Endothelial cell of umbilical vein (primary cell): ENCODE measurements at places on chromosomes 11 and 22. TPM values are rescaled to one million over a fixed set of nuclear protein-coding genes. Genes with fewer than 3 reads are reported as not detected.

DNA sequence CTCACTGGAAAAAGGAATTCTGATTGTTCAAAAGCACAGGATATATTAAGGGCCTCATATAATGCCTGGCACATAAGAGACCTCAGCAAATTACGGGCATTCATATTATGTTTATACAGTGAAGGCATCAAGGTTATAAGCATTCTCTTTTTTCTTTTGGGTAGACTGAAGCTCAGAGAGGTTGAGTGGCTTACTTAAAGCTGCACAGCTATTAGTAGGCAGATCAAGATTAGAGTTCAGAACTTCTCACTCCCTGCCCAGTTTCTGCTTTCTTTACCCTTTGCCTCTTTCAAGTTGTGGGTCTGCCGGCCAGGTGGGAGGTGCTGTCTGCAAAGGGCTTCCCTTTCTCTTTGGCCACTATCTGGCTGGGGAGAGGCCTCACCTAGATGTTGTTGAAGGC is 18.0 kb downstream of the CSF2RB start:
- no peaks in the 10 kb centered on the region for H3K4me1 ChIP-seq
- H3K27me3 ChIP-seq = no peaks in the 10 kb centered on the region
- H3K36me3 ChIP-seq = peaks cover 50% of the 10 kb centered on the region

- no peak overlapping the region for H3K4me3 ChIP-seq
- no peak for DNase-seq
- H3K36me3 ChIP-seq = no peaks in the 10 kb centered on the region
- no peak overlapping the region for H3K27ac ChIP-seq
- peaks cover 3% of the 10 kb centered on the region for H3K4me1 ChIP-seq
Measured at GRCh38 chr11:16879690-16880089, 134.5 kb downstream of the PLEKHA7 start.

DNA sequence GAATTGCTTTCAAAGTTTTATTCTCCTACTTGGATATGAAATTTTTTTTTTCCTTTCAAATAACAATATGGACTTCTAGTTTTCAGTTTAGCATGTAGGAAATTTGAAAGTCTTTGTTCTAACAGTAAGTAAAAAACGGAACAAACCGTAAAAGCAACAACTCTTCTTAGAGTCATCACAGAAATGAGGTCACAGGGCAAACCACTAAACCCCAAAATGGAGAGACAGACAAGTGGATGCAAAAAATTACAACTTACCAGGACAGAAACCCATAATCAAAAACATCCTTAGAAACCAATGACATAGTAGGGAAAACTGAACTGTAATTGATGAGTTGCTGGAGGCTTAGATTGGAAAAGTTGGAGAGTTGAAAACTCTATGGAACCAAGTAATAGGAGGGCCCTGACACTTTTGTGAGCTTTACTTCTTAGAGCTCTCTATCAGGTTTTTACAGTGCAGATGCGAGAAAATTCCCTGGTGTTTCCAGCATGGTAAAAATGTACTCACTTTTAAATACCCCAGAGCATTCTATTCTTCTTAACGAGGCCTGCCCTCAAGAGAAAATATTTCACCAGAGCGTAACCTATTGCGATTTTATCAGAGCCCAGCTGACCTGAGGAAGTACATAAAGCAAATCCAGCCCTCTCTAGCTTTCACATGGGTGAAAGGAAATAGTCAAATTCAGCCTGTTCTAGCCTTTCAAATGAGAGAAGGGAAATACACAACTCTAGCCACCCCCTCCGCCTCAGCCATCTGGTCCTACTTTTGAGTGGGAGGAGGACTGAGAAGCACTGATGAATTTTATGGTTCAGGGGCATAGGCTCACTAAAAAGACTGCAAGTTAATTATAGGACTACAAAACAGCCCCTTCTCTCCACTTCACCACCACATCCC is 39.1 kb downstream of the CASP12 start:
- no peak overlapping the region for H3K4me3 ChIP-seq
- no peaks in the 10 kb centered on the region for H3K27me3 ChIP-seq
- H3K36me3 ChIP-seq = no peaks in the 10 kb centered on the region
- no peaks in the 10 kb centered on the region for H3K4me1 ChIP-seq

DNA sequence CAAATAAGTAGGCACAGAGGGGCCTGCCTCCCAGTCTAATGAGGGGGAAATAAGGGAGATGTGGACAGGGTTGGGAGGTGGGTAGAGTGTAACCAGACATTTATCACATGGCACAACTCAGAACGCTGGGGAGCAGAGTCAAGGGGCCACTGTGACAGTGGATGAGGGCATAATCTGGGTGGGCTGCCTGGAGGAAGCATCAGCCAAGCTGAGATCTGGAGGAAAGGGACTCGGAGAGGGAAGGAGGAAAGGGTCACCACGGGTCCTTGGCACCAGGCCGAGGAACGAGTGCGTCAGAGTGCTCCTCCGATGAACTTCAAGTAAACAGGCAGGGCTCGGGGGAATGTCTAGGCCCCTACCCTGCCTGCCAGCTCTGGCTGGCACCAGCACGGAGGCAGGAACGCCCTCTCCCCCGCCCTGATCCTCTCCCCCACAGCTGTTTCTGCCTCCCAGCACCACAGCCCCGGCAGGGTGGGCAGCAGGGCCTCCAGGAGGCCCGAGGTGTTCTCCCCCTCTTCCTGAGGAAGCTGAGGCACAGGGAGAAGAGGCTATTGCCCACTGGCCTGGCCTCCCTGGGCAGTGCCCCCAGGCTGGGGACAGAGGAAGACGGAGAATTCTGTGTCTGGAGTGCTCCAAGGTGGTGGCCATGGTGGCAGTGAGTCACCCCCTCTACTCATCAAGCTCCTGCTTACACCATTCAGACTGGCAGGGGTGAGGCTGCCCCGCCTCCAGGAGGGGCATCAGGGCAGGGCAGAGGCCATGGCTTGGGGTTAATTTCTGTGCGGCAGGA is 4.2 kb downstream of the ALDH3B1 start:
- no peak overlapping the region for H3K4me3 ChIP-seq
- peak; percentile 86 for DNase-seq
- H3K4me1 ChIP-seq = peaks cover 11% of the 10 kb centered on the region
- H3K27ac ChIP-seq = peak overlapping the region; percentile 62
- H3K27me3 ChIP-seq = no peaks in the 10 kb centered on the region
- no peaks in the 10 kb centered on the region for H3K36me3 ChIP-seq

DNA sequence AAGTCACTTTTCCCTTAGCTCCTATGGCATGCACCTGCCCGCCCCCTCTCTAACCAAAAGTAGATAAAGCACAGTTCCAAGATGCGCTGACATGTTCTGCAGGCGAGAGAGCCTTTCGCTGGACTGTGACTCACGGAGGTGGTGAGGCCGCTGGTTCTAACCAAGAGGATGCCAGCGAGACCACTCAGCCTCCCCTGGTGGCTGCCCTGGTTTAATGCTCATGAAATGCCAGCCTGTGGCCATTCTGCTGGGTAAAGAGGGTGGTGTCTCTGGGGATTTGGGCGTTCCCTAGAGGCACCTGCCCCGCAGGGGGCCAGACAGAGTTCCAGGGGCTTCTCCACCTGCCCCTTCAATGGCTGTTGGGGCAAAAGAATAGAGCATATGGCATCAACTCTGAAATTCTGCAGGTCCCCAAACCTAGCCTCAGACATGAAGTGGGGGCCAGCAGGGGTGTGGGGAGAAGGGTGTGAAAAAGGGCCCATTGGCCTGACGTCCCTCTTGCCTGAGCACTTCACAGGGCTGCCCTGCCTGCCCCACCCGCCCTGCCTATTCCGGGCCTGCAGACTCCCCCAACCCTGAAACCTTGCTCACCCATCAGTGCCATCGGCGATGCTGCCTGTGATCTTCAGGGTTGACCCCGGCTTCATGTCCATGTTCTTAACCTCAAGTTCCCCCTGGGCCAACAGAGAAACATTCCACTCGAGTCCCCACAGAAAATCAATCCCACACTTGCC is 8.5 kb downstream of the LGALS2 start:
- H3K27me3 ChIP-seq = no peaks in the 10 kb centered on the region
- H3K4me3 ChIP-seq = no peak overlapping the region
- no peak overlapping the region for H3K27ac ChIP-seq
- DNase-seq = no peak
- H3K36me3 ChIP-seq = peaks cover 17% of the 10 kb centered on the region
- H3K4me1 ChIP-seq = peaks cover 9% of the 10 kb centered on the region

GRCh38 chr22:30643055-30643875 is 7.7 kb downstream of the SLC35E4 start:
- no peak overlapping the region for H3K27ac ChIP-seq
- no peak for DNase-seq
- H3K4me1 ChIP-seq = no peaks in the 10 kb centered on the region
- peaks cover 3% of the 10 kb centered on the region for H3K36me3 ChIP-seq
- H3K4me3 ChIP-seq = no peak overlapping the region

GRCh38 chr11:10622957-10623791 is 54.7 kb upstream of the LYVE1 start:
- H3K4me1 ChIP-seq = peaks cover 3% of the 10 kb centered on the region
- H3K27me3 ChIP-seq = no peaks in the 10 kb centered on the region
- no peak overlapping the region for H3K4me3 ChIP-seq
- no peak for DNase-seq

GRCh38 chr11:94129512-94130297 is 1.1 kb downstream of the PANX1 start:
- no peaks in the 10 kb centered on the region for H3K27me3 ChIP-seq
- peak overlapping the region; percentile 87 for H3K4me3 ChIP-seq
- H3K27ac ChIP-seq = peak overlapping the region; percentile 86
- peaks cover 48% of the 10 kb centered on the region for H3K4me1 ChIP-seq

DNA sequence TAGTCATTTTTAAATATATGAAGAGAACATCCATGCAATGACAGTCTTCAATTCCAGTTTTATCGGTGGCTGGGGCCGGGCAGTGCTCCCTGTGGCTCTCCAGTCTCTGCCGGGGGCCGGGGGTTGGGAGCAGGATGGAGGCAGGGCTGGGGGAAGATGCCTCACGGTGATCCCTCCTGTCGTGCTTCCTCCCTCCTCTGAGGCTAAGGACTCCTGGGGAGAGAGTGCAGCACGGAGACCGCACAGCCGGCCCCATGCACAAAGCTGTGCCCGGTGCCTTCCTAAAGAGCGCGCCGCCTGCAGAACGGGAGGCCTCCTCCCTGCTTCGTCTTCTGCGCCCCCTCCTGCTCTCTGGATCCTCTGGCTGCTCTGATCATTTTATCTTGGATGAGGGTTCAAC is 20.5 kb downstream of the GAL start:
- H3K4me3 ChIP-seq = no peak overlapping the region
- no peak overlapping the region for H3K27ac ChIP-seq
- peaks cover 11% of the 10 kb centered on the region for H3K27me3 ChIP-seq
- no peak for DNase-seq

Gene LDHAL6A
- not detected in 2 replicates for total RNA-seq

Gene ALDH3B2
- not detected in 2 replicates for total RNA-seq

Gene DSCAML1
- total RNA-seq = not detected in 2 replicates
